ENCODE measurements at places on chromosomes 11 and 22.

DNA sequence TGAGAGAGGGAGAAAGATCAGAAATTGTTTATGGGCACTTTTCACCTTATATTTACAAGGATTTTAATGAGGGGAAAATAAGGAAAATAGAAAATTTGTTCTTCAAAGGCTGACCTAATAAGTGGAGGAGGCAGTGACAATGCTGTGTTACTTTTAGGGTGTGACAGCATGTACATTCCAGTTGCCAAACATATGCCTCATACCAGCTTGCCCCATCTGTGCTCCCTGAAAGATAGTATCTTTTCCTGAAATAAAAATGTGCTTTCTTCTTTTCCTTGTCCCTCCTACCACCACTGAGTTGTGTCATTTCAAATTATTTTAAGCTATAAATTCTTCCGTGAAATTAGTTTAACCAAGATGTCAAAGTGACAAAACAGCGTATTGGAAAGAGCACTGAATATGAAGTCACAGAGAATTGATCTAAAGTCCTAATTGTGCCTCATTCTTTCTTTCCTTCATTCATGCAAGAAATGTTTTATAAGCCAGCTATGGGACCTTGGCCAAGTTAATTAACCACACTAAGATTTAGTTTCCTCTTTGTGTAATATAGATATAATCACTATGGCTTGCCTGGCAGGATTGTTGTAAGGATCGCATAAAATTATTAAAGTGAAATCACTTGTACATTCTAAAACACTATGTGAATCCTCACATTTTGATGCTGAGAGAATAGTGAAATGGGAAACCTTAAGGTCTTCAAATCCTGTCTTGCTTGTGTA, 1307.5 kb upstream of the TENM4 start:
- no peak for DNase-seq

DNA sequence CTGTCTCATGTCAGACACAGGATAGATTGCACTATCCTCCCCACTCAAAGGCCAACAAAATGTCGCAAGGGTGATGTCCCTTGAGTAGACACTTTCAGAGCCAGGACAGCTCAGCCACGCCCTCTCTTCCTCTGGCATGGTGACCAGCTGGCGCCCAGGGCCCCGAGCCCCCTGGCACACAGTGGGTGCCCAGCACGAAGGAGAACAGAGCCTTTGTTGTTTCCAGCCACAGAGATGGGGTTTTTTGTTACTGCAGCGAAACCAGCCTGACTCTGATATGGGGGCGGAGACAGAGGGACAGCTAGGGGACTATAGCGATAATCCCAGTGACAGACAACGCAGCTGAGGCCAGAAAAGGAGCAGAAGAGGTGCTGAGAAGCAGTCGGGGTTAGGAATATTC, 23.3 kb upstream of the CCND1 start:
- no peak for DNase-seq

DNA sequence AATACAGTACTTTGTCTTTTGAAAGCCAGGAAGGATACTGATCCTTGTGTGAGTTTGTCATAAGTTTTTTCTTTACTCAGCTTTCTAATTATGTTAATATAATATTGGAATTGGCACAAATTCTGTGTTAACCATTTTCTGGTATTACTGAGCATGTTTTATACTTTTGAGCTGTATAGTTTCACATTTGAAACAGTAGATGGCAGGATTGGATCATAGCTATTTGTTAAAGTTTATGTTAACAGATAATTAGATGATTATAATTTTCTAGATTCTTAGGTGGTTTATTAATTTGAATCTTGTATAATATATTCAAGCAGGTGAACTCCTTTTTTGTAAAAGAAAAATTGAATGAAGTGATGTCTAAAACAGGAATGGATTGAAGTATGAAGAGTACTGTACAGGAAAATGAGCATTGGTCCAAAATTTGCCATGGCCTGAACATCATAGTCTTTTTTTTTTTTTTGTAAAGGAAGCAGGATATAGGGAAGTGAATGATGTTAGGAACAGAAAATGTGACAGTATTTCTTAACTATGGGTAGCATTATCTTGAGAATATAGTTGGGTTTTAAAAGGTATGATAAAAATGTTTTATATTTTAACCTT, 102.0 kb downstream of the CYP2R1 start:
- DNase-seq = no peak

GRCh38 chr11:71194710-71195109, 57.7 kb downstream of the SHANK2 start:
- DNase-seq = no peak

DNA sequence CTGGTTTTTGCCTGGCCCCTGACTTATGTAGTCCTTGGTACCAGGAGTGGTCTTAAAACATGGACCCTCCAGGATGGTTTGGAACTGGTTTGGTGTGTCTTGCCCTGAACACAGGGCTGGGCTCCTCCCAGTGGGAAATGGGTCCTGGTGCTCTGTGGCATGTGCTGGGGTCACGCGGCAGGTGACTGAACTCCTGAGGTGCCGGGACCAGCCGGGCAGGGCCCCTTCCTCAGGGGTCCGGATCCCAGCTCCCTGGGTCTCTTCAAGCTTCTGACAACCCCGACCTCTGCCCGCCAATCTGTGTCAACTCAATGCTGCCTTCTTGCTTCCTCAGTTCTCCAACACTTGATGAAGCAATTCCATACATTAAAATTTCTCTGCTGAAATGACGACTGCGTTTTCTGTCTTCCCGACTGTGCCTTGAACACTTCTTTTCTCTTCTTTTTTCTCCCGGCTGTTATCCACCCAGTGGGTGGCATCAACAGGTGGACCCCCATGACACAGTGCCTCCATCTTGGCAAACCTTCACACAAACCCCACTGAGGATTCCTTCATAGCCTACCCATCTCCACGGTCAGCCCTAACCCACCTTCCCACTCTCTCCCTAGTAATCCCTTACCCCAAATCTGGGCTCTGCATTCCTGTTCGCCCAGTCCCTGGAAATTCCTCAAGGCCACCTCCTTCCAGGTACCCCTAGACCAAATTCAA, 4.4 kb downstream of the IFT27 start:
- no peak for DNase-seq

- no peak for DNase-seq
These were observed 86.2 kb downstream of the BTBD10 start for GRCh38 chr11:13376838-13377237.

DNA sequence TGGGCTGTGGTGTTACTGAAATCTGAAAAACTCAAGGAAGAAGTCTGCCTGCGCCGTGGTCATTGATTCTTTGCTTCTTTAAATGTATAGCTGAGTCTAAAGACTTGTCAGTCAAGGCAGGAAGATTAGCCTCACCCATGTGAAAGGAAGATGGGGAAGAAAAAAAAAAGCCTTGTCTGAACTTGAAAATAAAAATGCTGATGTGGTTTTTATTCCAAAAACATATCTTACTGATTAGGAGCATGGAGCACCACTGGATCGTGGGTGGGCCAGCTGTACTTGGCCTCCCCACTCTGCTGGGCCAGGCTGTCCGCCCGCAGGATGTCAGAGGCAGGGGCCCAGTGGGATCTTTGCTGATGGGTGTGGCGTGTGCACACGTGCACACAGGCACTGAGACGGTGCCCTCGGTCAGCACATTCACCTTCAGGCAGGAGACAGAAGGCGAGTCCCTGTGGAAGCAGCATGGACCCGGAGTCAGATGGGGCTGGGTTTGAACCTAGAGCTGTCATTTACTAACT, 111.9 kb downstream of the WNT7B start:
- DNase-seq = no peak

DNA sequence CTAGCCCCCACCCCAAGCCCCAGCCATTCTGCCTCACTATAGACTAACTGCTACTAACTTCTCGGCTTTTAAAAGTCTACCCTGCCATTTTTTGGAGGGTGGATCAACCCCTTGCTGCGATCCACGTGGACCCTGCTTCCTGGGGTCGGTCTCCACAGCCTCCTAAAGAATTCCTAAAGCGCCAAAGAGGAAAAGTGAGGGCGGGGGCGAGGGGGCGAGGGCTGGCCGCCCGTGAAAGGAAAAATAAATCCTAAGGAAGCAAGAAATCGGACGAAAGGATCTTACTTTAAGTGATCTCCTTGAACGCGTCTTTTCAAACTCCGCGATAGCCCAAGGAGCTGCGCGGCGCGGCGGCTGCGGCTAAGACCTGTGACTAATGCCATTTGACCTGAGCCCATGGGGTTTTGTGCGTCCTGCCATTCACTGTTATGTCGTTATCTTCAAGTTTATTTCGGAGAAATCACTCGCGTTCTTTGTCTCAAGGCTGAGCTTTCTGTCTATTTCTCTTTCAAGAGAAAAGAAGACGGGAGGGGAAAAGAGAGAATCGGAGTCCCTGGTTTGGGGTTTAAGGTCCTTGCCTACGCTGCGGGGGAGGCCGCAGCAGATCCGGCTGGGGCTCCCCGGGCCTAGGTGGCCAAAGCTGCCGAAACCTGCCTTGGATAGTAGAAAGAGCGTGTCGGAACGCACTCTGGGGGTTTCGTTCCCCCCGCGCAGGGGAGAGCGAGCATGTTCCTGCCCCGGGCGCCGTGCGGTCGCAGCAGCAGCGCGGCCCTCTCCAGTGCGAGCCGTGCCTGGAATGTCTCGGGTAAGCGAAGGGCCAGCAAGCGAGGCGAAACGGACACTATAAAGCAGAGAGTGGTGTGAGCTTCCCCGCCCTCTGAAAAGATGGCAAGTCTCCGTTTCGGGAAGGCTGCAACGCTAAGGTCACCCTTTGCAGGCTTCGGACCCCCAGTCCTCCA, 2.8 kb upstream of the DBX1 start:
- no peak for DNase-seq

DNA sequence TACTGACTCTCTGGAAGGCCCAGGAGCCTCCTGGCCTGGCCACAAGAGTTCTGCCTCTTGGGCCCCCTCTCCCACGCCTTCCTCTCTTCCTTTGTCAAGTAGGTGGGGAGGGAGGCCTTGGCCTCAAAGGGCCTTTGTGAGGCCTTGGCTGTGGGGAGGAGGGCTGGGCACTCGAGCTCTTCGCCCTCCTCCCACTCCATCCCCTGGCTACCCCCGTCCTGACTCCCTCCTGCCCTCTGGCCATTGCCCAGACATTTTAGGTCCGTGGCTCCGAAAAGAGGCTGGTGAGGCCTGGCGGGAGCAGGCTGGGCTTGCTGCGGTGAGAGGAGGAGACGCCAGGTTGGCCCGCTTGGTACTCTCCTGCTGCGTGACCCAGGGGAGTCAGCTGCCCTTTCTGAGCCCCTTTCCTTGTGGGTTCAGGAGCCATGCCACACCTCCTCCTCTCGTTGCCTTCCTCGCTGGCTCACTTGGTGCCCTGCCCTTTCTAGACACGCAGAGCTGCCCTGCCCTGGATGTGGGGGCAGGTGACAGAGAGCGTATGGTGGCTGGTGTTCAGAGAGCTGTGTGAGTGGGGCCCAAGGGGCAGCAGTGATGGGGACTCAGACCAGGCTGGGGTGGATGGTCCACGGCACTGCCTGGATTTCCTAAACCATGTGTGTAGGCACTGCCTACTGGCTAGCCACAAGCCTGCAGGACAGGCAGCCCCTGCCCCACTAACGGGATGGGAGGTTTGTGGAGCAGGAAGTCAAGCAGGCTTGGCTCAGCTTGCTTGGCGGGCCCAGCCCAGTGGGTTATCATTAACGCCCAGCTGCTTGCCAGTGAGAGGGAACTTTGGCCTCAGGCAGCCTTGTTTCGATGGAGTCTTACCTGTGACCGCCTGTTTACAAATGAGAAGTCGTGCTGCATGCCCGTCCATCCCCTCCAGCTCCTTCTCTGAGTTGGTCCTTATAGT, 15.8 kb upstream of the OMP start:
- DNase-seq = no peak

- DNase-seq = peak; percentile 29
These were observed 1.6 kb upstream of the OMP start for GRCh38 chr11:77101043-77101537.

- no peak for DNase-seq
These were observed 47.4 kb downstream of the ARHGEF12 start for GRCh38 chr11:120383518-120384155.

DNA sequence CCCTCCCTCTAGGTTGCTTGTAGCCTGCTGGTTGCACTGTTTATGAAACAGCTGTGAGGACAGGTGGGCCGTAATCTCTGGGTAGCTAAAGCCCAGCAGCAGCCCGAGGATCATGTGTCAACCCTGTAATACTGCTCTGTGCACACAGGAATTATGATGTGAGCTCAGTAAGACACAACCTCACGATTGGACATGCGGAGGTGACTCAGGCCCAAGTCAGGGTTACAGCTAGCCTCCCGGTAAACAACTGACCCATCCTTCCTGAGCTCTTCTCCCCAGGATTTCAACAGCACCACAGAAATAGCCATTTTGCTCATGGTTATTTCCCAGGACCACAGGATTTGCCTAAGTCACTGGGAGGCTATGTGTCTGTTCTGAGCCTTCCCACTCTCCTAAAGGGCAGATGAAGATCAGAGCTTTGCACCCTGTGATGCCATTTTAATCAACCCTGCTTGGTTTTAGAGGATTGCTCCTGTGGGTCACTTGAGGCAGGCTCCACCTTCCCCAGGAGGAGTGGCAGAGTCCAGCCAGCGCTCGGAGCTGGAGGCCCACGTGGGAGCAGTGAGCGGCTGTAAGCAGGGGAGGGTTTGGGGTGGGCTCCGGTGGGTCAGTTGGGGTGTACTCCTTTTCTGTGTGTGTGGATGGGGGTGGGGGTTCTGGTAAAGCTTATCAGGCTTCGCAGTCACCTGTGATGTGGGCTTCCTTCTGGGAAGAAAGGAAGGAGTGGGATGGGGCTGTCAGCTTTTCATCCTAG, at the start of gene AMPD3:
AMPD3 (plus strand) TSS at position 387 of the 754 bp plus-strand sequence. CDS start 6,256 bp downstream, outside the sequence.
- DNase-seq = no peak

DNA sequence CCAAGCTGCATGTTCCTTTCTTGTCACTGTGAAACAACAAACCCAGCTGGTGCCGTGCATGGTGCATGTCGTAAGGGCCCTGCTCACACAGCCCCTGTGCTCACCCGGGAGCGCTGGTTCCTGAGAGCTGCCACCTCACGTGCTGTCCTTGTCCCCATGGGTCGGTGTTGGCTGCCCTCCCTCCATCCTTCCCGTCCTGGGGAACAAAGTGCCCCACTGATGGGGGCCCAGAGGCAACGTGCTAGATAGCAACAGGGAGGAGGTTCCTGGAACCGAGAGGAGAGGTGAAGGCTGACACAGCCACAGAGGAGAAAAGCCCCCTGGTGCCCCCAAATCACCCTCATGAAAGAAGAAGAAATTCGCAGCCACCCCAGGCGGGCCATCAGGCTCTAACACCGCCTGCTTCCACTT, 56.6 kb upstream of the SLC22A12 start:
- DNase-seq = no peak

DNA sequence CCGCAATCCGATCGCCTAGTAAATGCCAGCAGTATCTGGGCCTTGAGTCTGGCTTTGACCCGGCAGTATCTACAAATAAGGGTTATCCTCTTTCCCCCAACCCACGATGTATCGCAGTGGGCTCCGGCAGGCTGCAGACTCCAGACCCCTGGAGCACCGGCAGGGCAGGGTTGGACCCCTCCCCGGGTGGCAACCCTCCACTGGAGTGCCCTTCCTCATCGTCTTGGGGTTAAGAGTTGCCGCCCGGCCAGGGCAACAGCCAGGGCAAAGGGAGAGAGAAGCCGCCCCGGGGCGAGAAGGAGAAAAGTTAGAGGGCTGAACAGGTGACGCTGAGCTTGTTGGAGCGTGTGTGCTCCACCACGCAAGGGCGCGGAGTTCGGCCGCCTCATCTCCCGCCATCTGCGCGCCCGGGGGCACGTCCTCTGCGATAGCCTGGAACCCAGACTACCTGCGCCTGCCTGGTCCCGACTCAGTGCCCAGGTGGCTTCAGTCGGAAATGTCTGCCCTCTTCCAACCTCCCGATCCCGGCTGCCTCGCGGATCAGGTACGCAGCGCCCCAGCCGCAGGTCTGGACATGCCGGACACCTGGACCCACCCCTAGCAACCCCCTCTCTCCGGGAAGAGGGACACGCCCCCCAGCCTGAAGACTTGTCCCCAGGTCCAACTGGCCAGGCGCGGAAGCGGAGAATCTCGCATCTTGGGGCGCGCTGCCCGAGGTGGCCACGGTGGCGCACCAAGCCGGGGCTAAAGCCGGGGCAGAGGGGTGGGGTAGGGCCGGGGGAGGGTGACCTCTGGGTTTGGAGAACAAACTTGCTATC, 1.2 kb downstream of the DSCAML1 start:
- DNase-seq = no peak
